ENCODE measurements at places on chromosomes 7 and 10.
A peak's percentile ranks its signal among the peaks of the same experiment; 100 is the strongest.

GRCh38 chr7:31679574-31680305 is 7.3 kb upstream of the PPP1R17 start:
- no peak for DNase-seq

GRCh38 chr10:15725603-15726002 is 5.9 kb upstream of the ITGA8 start:
- peak; percentile 81 for DNase-seq

GRCh38 chr10:71840177-71840957 is 10.7 kb downstream of the PSAP start:
- DNase-seq: no peak

DNA sequence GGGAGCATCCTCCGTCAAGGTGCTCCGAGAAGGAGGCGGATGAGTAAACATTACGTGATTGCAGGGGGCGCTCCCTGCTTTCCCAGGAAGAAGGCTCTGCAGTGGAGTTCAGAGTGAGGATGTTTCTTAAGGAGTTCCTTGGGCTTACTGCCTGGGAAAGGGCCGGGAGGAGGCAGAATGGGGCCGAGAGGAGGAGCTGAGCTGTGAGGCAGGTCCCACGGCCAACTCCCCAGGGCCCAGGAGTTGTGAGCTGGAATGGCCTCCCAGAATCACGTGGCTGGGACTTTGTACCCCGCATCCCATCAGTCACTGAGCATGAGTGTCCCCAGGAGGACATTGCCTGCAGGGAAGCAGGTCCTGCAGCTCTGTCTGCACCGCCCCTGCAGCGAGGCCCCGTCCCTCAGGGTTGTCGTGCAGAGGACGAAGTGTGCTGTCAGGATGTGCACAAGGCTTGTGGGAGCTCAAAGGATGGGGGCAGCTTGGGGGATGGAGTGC is 75.5 kb downstream of the DYNC2I1 start:
- DNase-seq: no peak

GRCh38 chr10:50576245-50576815 is 47.4 kb downstream of the SGMS1 start:
- DNase-seq: no peak

DNA sequence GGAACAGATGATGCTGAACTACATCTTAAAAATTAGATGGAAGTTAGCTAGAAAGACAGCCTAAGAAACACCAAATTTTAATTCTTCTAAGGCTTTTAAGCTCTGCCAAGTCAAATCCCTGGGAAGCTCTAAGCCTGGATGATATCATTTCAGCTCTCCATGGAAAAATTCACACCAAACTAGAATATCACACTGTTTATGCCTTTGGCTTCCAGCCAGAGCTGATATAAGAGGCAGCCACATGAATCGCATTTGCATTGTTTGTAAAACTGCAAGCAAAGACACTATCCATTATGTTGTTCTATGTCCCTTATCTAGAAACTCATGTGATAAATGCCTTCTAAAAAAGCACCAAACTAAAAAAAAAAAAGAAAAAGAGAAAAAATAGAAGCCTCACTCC is 430.4 kb downstream of the GRID1 start:
- no peak for DNase-seq

DNA sequence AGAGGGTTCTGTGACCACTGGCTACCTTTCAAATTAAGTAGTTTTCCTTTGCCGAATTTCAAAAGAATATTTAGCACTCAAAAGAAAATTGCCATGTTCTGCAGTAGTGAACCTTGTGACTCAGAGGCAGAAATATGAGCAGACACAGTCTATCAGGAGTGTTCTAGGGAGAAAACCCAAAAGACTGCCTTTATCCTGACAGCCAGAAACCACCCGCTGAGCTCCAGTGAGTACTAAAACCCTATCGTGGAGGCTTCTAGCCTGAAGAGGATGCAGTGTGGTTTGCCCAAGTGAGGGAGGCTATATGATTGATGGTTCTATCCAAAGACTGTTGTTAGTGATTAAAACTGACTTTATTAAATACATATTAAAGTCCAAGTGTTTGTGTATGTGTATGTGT is 21.9 kb downstream of the CHRM2 start:
- DNase-seq: no peak

DNA sequence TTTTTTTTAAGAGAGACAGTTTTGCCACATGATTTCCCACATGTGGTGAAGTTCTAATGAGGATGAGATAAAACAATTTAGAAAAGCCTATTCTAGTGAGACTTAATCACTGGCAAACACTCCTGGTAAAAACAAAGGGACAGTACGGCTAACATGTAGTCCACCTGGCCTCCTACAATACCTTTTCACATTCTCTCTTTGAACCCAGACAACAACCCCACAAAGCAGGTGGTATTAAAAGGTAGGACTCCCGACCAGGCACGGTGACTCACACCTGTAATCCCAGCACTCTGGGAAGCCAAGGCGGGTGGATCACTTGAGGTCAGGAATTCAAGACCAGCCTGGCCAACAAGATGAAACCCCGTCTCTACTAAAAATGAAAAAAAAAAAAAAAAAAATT is 12.4 kb downstream of the PARD3 start:
- no peak for DNase-seq

Data from T47D (cell line).